Stimulated activated CD8-positive, alpha-beta memory T cell treated with anti-CD3 and anti-CD28 coated beads, Interleukin-7, amount 100 ng/mL, for 1 hour (primary cell): ENCODE measurements at places on chromosomes 2 and 18.

DNA sequence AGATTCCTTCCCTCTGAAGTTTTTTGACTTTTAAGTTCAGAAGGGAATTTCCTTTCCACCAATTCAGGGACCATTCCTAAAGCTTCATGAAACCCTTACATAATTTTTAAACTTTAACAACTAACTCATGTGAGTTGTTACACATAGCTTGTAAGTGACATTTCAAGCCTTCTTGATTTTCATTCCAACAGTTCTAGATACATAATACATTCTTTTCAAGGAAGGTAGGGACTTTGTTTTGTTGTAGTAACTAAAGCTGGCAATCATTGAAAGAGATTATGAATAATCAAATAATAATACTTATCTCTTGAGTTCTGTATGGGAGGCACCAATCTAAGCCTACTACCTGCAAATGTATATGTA lies 45.4 kb downstream of the SETBP1 start:
- no peak for DNase-seq

GRCh38 chr2:128696421-128696820 lies 377.8 kb upstream of the HS6ST1 start:
- no peak for DNase-seq

GRCh38 chr2:231780123-231780908 lies 766 bp downstream of the PDE6D start:
- DNase-seq: no peak

- no peak for DNase-seq
Observed at GRCh38 chr18:61901323-61901986, 8.6 kb upstream of the RNF152 start.

DNA sequence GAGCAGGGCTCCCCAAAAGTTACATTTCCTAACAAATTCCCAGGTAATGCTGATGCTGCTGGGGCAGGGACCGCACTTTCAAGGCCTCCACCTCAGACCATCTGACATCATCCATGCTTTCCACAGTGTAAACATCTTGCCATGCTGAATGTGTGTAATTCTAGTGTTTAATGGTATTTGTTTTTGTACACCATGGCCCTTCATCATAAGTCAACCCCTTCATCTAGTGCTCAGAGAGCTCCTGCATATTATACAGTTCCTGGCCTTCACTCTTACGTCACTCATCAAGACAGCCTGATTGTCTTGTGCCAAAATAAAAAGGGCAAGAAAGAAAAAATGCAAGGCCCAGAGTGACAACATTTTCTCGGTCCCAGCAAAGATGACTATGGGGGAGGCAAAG lies 77.5 kb upstream of the ZFP36L2 start:
- DNase-seq: no peak

GRCh38 chr18:48620071-48620470 lies 81.2 kb downstream of the CTIF start:
- no peak for DNase-seq

GRCh38 chr2:105038383-105039061 lies 653 bp downstream of the MRPS9 start:
- DNase-seq: no peak

DNA sequence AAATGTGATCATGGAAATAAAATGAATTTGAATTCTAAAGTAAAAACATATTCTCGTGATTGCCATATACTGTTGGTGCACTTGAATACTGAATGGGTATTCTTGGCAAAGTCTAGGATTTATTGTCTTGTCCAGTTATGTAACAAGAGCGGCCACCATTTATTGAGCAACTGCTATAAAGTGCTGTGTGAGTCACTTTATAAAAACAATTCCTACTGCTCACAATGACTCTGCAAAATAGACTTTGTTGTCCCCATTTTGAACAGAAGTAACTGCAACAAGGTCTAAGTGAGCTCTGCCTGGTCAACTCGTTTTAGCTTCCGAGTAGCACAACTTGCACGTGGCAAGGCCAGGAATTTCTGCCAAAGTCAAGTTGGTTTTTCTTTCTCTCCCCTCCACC lies 995.6 kb upstream of the FANCL start:
- DNase-seq: no peak

- DNase-seq: no peak
Observed at GRCh38 chr2:95552911-95553310, 38.9 kb upstream of the TRIM43 start.

GRCh38 chr2:156918410-156918809 lies 339.1 kb upstream of the GALNT5 start:
- DNase-seq: no peak

DNA sequence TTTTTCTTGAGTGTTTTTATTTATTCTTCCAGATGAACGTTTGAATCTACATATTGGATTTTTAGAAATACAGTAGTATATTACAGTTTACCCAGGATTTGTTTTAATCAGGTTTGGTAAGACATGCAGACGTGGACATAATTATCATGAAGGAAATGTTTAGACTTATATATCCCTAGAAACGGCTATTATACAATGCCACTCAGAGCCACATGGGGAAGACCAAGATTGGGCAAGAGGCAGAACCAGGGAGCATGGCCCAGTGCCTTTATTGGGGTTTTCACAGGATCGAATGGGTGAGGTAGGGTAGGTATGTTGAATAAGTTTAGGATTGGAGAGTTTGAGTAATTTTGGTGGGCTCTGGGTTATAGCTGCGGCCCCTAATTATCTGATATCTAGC lies 212.2 kb downstream of the CAMKMT start:
- no peak for DNase-seq

DNA sequence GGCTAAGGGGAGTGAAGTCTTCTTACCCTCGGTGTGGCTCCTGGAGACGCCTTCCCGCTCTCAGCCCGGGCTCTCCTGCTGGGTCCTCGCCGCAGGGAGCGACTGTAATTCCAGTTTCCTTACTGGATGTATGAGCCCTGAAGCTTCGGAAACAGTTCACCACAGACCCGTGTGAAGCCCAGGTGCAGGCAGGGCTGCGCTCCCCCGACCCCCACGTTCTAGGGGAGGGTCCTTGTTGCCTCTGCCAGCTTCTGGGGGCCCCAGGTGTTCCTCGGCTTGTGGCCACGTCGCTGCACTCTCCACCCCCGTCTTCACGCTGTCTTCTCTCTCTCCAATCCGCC lies 5.1 kb upstream of the ASB1 start:
- no peak for DNase-seq

DNA sequence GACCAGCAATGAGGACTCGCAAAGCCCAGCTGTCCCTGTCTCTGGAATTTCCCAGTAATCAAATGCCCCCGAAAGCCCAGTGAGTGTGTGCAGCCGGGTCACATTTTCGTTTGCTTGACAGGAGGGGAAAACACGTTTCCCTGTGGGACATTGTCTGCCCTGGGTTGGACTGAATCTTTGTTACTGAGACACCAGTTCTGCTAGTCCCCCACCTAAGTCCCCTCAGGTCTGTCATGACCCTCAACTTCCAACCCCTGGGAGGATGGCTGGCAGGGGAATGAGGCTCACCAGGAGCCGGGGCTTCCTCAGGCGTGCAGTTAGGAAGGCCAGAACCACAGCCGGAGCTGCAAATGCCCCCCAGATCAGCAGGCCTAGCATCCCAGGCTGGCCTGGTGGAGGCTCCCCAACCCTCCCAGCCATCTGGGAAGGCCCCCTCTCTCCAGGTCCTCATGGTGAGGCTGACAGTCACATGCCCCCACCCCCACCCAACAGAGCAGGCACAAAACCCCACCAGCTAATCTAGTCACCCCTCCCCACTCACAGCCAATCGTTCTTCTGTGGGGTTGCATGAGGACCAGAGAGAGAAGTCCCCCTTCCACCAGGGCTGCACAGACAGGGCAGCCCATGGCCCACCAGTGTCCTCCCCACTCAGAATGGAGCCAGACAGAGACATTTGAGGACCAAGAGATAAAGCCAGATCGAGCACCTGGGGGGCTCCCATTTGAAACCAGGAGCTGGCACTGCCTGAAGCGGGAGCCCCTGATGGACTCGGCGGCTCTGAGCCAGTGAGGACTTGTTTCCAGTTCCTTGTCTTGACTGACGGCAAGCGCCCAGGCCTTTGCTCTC lies 33.6 kb downstream of the CYP26B1 start:
- no peak for DNase-seq

DNA sequence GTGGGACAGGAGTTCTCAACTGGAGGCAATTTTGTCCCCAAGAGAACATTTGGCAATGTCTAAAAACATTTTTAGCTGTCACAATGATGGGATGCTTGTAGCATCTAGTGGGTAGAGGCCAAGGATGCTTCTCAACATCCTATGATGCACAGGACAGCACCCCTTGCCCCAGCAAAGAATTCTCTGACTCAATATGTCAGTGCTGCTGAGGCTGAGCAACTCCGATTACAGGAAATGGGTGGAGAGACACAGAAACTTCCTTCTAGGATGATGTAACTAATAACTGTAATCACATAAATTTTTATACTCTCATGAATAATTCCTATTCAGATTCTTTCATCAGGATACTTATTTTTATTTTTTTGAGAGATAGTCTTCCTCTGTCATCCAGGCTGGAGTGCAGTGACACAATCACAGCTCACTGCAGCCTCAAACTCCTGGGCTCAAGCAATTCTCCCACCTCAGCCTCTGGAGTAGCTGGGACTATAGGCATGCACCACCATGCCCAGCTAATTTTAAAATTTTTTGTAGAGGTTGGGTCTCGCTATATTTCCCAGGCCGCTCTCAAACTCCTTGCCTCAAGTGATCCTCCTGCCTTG lies 120.3 kb upstream of the ACAA2 start:
- DNase-seq: no peak

- no peak for DNase-seq
Observed at GRCh38 chr2:50535256-50535655, 496.7 kb downstream of the NRXN1 start.

DNA sequence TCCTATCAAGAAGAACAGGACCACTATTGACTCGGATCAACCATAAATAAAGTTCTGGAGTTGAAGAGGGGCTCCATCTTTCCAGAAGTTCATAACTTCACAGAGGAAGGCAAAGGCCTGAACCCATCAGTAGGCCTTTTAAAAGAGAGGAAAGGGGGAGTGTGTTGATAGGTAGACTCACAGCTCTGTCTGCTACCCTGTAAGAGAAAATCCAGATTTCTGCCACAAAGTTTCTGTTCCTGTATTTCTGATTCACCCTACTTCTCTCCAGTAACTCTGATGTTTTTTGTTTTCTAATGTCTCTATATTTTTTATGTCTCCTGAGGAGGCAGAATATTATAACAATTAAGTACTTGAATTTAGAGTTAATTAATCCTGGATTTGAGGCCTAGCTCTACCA lies 564.0 kb downstream of the TNS1 start:
- no peak for DNase-seq

GRCh38 chr2:75482398-75482797 lies 78.3 kb downstream of the EVA1A start:
- no peak for DNase-seq

DNA sequence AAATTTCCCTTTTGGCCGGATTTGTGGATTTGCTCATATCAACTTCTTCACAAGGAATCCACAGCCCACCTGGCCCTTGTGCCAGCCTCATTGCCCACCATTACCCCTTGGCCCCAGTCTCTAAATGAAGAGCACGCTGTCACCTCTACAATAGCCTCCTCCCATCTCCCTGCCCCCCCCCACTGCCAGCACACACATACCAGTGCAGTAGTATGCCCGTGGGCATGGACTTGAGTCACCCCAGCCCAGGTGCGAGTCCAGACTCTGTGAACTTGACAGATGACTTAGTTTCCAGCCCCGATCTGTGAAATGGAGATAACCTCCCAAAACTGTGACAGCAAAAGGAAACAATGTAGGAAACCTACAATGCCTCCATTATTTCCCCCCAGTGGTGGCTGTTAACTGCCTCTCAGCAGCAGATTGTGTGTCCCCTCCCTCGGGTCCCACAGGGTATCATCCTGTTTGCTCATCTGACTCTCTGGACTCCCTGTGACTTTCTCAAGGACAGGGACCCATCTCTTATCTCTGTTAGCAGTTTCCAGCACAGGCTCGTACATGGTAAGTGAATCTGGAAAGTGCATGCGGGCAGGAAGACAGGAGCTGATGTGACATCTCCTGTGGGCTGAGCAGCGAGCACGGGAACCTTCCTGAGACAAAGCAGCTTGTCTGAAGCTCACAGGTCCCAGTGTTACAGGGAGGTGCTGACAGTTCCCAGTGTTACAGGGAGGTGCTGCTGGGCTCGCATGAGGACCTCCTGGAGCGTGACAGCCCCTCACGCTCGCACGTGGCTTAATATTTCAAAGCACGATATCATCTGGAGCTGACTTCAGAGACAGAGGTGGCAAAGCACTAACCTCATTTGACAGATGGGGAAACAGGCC lies 4.2 kb upstream of the TMEM185B start:
- no peak for DNase-seq

GRCh38 chr2:39390216-39390615 lies 46.9 kb downstream of the MAP4K3 start:
- no peak for DNase-seq

- no peak for DNase-seq
Observed at GRCh38 chr2:74321737-74322136, 21.5 kb downstream of the SLC4A5 start.

DNA sequence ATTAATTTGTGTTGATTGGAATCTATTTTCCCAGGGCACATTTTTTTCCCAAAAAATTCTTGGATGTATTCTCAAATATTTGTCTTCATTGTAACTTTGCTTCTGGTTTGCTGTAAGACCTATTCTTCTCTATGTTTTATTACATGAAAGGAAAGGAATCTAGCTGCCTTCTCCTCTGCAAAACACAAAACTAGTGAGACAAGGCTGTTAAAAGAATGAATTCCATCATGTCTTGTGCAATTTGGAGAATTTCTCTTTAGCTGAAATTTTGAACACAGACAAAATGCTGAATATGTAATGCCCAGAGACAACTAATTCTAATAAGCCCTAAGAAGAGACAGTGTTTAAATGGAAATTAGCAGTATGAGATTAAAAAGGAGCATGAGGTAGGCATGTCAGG lies 275.9 kb downstream of the CDH20 start:
- no peak for DNase-seq

DNA sequence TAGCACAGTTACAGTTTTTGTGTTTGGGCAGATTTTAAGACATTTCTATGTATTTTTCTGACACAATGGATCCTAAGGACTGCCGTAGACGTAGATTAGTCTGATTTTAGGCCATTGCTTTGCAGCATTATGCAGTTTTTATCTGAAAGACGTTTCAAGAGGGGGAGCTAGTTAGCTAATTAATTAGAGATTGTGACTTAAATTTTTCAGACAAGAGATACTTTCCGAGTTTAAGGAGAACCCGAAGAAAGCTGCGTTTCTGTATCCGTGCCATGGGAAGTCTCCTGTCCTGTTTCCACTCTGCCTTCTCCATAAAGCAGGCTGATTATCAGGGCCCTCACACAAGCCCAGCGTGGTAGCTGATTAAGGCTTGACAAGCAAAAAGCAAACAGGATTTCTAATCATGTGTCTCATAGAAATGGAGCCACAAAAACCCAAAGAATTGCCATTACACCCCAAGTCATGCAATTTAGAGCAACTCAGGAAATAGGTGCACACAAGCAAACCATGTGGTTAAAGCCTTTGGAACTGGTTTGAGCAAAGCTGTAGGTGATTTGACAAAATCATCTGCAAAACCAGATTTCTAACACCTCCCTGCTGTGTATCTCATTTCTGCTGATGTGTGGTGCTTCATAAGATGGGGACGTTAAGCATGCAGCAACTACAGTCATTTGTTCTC lies 808.1 kb downstream of the RNF144A start:
- DNase-seq: no peak

DNA sequence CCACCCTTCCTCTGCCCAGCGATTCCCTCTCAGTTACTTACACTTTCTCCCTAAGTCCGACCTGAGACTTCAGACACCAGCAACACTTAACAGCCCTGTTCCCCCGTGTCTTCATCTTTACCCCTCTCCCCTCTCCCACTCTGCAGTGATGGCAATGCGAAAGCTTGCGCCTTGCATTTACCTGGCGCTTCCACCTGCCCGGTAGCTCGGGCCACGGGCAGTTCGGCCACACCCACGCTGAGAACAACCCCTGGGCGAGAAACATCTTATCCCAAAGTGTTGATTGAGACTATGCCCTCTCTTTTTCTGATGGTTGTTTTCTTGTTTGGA lies 558 bp downstream of the DNAJC10 start:
- DNase-seq: no peak
